ENCODE measurements at places on chromosomes 4 and X. TPM values are rescaled to one million over a fixed set of nuclear protein-coding genes. Genes with fewer than 3 reads are reported as not detected.

The ITM2A gene
- 28.1 TPM for total RNA-seq

The MAGEA11 gene
- not detected for total RNA-seq

The GAGE1 gene
- total RNA-seq: 0.49 TPM

The AREG gene
- total RNA-seq: 9.9 TPM

The ARAP2 gene
- 22.3 TPM for total RNA-seq

The CTPS2 gene
- total RNA-seq: 18.5 TPM

The MFAP3L gene
- 4.5 TPM for total RNA-seq

The SYN1 gene
- total RNA-seq: 0.55 TPM

The DAPP1 gene
- 23.3 TPM for total RNA-seq

The GRK4 gene
- 7.3 TPM for total RNA-seq

The CT45A5 gene
- total RNA-seq: not detected

The DACH2 gene
- not detected for total RNA-seq

The CXCL1 gene
- 0.58 TPM for total RNA-seq

The TLR10 gene
- 0.98 TPM for total RNA-seq

The HHIP gene
- total RNA-seq: 9.5 TPM

The BMX gene
- 3.7 TPM for total RNA-seq

The BST1 gene
- total RNA-seq: 12.7 TPM

The CLDN34 gene
- 0.43 TPM for total RNA-seq

The ARMCX6 gene
- 39.1 TPM for total RNA-seq

The CSN1S1 gene
- total RNA-seq: not detected

The KLF8 gene
- 5.0 TPM for total RNA-seq

The GAB3 gene
- 4.6 TPM for total RNA-seq

The LRCH2 gene
- total RNA-seq: 3.9 TPM

The VCX2 gene
- total RNA-seq: not detected

The ZDHHC15 gene
- 1.5 TPM for total RNA-seq

The TMEM150C gene
- 8.8 TPM for total RNA-seq

The PPEF2 gene
- total RNA-seq: not detected

The EVC2 gene
- 7.1 TPM for total RNA-seq

The MTNR1A gene
- not detected for total RNA-seq

The FGD1 gene
- total RNA-seq: 5.4 TPM

The SMR3B gene
- total RNA-seq: not detected

The SLC39A8 gene
- total RNA-seq: 8.3 TPM

The CORIN gene
- total RNA-seq: 6.6 TPM

The PAGE5 gene
- total RNA-seq: not detected

The TMEM185A gene
- total RNA-seq: 20.3 TPM

The BEND4 gene
- total RNA-seq: 0.20 TPM

The UCP1 gene
- not detected for total RNA-seq

The MSMO1 gene
- total RNA-seq: 246 TPM

The KLB gene
- total RNA-seq: not detected

The GAGE12F gene
- 0.86 TPM for total RNA-seq

The OCRL gene
- total RNA-seq: 30.3 TPM

The ABCG2 gene
- total RNA-seq: 3.5 TPM

The ERAS gene
- not detected for total RNA-seq

The PRAF2 gene
- 41.8 TPM for total RNA-seq

The TMSB4X gene
- 4,832 TPM for total RNA-seq

The OTC gene
- total RNA-seq: 4.1 TPM

The PPP2R2C gene
- total RNA-seq: 0.49 TPM

The TMEM164 gene
- 45.8 TPM for total RNA-seq

The ASB12 gene
- total RNA-seq: 0.14 TPM

The GAGE12E gene
- total RNA-seq: not detected

The OSTC gene
- total RNA-seq: 73.7 TPM

The MSANTD1 gene
- total RNA-seq: 1.2 TPM
